Stimulated activated CD8-positive, alpha-beta memory T cell treated with anti-CD3 and anti-CD28 coated beads, Interleukin-15, amount 100 ng/mL, for 4 hours (primary cell): ENCODE measurements at places on chromosomes 1 and 21.

DNA sequence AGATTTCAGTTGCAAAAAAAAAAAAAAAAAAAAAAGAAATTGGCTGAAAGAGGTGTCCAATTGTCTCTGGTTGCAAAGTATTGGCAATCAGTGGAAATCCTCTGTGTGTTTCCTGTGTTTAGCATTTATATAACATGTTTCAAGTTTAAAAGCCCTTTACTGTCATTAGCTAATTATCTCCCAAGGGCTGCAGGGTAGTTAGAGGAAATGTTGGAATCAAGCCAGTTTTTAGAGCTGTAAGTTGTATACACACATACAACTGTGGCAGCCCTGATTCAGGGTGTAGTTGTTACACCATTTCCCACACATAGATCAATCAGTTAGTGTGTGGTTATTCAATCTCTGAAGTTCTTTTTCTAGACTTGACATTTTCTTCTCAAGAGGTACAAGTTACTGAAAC, 8.9 kb upstream of the ZNF326 start:
- DNase-seq: no peak

- DNase-seq: no peak
Measured at GRCh38 chr1:214019499-214019898, 31.7 kb downstream of the PROX1 start.

GRCh38 chr1:27572019-27572678, 31.8 kb downstream of the AHDC1 start:
- no peak for DNase-seq

GRCh38 chr1:32393136-32393535, 1.1 kb downstream of the BSDC1 start:
- DNase-seq: no peak

GRCh38 chr1:228358039-228358763, 48.4 kb downstream of the TRIM11 start:
- no peak for DNase-seq

DNA sequence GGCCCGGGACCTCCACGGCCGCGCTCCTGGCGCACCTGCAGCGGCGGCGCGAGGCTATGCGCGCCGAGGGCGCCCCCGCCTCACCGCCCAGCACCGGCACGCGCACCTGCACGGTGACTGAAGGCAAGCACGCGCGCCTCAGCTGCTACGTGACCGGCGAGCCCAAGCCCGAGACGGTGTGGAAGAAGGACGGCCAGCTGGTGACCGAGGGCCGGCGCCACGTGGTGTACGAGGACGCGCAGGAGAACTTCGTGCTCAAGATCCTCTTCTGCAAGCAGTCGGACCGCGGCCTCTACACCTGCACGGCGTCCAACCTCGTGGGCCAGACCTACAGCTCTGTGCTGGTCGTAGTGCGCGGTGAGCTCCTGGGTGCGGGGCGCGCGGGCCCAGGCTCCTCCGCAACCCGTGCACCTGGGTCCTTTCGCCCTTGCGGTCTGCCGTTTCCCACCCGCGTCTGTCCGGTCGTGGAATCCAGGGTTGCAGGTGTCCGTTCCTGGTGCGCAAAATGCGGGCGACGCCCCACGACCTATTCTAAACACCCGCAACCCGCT, 4.6 kb downstream of the OBSCN start:
- DNase-seq: no peak

DNA sequence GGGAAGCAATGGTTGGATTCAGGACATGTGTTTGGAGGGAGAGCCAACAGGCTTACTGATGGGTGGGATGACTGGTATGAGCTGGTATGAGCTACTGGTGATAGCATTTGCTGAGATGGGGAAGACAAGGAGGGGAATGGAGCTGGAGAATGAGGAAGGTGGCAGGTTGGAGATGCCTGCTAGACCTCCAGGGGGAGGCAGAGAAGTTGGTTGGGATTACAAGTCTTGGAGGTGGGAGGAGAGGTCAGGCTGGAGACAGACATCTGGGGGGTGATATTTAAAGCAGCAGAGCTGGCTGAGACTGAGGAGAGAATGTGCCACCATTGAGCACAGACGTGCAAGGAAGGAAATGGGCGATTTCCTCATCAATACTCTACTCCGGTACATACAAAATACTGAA, 31.8 kb upstream of the ENO1 start:
- DNase-seq: no peak

DNA sequence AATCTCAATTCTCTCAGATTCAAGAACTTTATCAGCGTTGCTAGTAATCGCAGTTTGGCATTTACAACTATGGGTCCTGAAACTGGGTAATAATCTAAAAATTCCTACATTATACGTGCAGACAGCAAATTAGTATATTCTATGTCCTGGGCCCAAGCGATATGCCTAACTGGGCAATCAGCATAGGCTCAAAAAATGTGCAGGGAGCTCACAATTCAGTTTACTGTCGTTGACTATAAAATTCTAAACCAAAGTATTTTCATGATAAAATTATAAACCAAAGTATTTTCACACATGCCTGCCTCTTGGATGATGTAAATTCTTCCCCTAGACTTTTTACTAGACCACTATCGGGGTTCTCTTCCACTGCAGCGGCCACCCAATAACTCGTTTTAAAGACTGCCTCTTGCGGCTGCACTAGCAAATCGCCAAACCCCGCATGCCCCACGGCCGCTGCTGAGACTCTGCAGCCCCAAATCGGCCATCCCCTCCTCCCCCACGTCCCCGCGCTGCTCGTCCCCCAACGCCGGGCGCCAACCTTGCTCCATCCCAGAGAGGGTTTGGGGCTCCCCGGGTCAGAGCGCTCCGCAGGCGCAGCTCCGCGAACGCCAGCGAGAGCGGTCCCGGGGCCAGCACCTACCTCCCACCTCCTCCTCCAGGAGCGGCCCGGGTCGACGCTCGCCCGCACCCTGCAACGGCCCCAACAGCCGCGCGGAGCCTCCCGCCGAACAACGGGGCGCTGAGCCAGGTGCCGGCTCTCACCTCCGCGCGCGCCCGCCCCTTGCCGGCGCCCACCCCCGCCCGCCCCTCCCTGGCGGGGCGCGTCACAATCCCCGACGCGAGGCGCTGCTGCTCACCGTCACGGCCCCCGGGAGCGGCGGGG, 506 bp downstream of the SSX2IP start:
- DNase-seq: no peak

DNA sequence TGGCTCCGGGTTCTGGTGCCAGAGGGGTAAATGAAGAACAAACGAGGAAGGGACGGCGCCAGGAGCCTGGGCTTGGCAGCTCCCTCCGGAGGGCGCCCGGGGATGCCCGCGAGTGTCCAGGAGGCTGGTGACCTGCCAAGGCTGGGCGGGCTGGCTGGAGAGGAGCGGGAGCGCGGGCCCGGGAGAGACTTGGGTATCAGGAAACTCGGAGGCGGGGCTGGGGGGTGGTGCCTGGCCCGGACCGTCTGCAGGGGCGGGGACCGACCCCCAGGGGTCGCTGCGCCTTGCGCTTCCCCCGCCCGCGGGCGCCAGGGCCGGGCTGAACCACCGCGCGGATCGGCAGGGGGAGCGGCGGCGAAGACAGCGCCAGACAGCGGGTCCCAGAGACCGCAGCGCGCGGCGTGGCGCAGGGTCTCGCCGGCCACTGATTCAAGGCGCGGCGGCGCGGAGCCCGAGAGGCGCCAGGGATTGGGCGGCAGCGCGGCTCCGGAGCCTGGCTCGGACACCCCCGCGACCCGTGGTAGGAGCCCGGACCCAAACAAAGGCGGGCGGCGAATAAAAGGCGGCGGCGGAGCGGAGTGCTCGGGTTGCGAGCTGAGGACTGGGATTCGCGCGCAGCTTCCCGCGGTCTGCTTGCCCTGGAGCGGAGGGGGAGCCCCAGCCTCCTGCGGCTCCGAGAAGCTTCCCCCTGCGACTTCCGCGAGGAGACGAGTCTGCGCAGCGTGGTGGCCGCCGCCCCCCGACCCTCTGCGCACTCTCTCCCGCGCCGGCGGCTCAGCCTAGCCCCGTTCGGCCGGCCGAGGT, at the start of gene DISP3:
Gene DISP3 (plus strand): TSS at position 585 of the 804 bp plus-strand sequence. CDS start 21,838 bp downstream, outside the sequence.
- DNase-seq: peak; percentile 23

DNA sequence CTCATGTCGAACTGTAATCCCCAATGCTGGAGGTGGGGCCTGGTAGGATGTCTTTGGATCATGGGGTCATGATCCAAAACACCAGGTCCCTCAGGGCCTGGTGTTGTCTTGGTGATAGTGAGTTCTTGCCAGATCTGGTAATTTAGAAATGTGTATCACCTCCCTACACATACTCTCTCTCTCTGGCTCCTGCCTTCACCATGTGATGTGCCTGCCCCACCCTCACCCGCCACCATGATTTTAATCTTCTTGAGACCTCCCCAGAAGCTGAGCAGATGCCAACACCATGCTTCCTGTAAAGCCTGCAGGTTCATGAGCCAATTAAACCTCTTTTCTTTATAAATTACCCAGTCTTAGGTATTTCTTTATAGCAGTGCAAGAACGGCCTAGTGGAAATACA, 136.4 kb downstream of the NR5A2 start:
- DNase-seq: no peak

DNA sequence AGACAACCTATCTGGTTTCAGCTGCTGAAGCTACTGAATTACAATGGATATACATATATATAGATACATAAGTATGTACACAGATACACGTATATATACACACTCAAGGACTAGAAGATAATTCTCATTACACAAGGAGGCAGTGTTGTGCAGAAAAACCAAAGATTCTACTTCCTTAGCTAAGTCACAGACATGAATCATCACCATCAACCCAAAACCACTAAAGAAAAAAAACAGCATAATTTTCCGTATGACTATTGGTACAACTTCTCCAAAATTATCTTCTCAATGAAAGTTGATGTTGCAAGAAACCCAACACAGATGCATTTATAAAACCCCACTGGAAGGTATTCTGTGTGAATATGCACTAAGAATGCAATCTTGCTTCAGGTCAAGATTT, 36.8 kb upstream of the RPF1 start:
- no peak for DNase-seq

- no peak for DNase-seq
Measured at GRCh38 chr1:157626099-157626498, 28.2 kb upstream of the FCRL4 start.

GRCh38 chr1:11931845-11932244, 2.7 kb upstream of the PLOD1 start:
- DNase-seq: no peak

GRCh38 chr1:234538930-234539649, 60.1 kb upstream of the TARBP1 start:
- no peak for DNase-seq

DNA sequence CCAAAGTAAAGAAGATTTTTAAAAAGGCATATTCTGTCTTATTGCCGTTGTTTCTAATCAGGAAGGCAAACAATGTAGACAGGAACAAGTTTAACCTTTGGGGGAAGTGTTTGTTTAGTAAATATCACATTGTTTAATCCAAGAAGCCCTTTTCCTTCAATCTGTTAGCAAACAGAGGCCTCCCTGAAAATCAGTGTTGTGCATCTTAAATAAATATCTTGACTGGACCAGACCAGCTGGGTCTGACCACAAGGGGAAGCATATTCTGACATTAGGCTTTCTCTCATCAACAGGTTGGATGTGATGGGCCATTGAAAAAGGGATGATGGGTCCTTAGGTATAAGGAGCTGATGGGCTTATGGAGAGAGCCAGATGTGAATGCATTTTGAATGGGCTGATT, 81.8 kb upstream of the SGIP1 start:
- DNase-seq: no peak

- no peak for DNase-seq
Measured at GRCh38 chr1:12464045-12464461, 154.0 kb downstream of the DHRS3 start.

DNA sequence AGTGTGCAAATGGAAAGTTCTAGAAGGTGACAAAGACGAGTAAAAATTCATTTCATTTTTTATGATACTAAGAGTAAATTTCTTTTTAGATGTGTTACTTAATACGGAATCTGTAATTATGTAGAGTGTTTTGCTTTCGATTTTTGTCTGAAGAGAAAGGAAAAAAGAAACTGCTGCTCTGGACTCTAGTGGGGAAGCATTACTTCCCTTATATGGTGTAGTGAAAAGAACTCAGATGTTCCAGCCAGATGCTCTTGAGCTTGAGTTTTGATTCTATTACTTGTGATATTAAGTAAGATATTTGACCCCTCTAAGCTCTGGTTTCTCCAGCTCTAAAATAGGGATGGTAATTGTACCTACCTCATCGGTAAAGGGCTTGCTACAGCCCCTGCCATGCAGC, 12.2 kb upstream of the GPR161 start:
- no peak for DNase-seq

DNA sequence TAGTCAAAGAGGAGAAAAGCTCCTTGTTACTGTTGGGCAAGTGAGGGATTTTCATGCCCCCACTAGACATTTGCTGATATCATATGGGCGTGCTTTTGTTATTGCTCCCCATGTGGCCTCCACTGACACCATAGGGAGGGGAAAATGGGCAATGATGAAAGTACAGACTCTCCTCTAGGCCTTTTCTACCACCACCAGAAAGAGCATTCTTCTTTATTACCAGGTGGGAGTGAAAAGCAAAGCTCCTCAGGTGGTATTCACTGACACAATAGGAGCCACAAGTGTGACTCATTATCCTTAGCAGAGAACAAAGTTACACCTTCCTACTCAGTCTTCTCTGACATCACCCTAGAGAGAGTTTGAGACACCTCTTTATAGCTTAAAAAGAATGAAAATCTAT, 667.1 kb downstream of the LTN1 start:
- DNase-seq: no peak

DNA sequence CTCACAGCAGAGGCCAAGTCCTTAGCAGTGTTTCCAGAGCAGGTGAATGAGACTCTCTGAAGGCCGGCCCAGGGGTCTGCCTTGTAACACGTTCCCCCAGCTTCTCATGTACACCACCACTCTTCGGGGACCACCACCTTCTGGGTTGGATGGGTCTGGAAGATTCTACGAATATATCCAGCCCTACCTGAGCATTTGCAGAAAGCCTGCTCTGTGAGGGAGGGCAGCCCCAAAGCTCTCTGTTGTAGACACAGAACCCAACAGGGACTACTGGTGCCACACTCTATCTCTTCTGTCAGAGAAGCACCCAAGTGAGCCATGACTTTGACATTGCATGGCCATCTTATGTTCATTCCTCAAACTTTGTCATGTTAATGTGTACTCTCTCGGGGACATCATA, 61.8 kb downstream of the CD247 start:
- DNase-seq: no peak

GRCh38 chr1:243923292-243924171, 73.5 kb upstream of the AKT3 start:
- DNase-seq: no peak

GRCh38 chr1:42847111-42847595, 740 bp downstream of the ZNF691 start:
- DNase-seq: no peak

DNA sequence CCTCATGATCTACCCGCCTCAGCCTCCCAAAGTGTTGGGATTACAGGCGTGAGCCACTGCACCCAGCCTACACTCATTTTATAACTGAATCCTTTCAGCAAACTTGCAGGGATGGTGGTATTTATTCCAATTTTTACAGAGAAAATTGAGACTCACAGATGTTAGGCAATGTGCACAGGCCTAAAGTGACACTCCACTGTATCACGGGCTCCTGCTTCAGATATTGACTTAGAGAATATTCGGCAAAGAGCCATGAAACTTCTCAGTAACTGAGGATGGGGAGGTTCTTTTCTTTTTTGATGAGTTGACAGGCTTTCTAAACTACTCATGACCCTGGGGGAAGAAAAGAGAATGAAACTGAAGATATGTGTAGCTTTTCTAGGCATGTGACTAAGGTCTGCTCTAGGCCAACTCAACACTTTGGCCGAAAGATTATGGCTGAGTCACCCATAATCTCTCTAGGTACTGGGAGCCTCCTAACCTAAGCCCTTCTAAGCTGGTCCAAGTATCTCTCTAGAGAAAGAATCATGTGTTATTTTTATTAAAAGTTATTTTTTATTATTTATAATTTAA, 19.9 kb upstream of the PTCH2 start:
- no peak for DNase-seq
